Stimulated activated CD8-positive, alpha-beta memory T cell treated with anti-CD3 and anti-CD28 coated beads, Interleukin-4, amount 100 ng/mL, for 1 hour (primary cell): ENCODE measurements at places on chromosomes 1 and 21.

GRCh38 chr1:185087746-185088145, 42.4 kb downstream of the RNF2 start:
- no peak for DNase-seq

DNA sequence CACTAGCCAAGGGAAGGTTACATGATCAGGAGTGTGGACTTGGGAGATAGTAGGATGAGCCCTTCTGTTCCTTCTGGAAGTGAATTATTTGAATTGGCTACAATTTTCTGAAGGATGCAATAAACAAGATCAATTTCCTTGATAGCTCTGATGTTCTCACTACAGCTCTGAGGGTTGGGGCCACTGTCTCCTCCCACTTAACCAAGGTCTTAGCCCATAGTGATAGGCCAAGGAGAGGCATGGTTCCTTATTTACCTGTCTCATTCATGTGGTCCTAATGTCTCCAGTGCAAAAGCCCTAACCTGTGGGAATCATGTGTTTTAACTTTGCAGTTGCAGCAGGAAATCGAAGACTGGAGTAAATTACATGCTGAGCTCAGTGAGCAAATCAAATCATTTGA, 34.8 kb downstream of the MIA3 start:
- no peak for DNase-seq

- DNase-seq: no peak
Observed at GRCh38 chr1:116881879-116882520, 27.7 kb upstream of the PTGFRN start.

GRCh38 chr1:234782791-234783190, 172.8 kb upstream of the IRF2BP2 start:
- no peak for DNase-seq

GRCh38 chr1:97138515-97139032, 417.0 kb downstream of the PTBP2 start:
- DNase-seq: no peak

- DNase-seq: no peak
Observed at GRCh38 chr1:198919667-198920398, 281.0 kb downstream of the PTPRC start.

DNA sequence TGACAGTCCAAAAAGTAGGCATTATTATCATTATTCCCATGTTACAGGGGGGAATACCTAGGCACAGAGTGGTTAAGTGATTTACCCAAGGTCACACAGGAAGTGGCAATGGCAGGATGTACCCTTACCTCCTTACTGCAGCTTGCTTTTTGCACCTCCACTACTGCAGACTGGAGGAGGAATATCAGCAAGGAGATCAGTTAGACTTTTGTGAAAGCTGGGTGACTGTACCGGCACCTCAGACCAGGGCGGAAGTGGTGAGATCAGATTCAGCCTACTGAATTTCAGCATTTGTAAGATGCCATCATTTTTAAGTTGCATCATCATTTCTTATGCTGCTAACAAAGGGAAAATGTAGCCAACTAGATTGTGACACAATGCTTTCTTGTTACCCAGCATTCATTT, 4.5 kb downstream of the ADARB1 start:
- DNase-seq: no peak

- DNase-seq: no peak
Observed at GRCh38 chr1:3113047-3113740, 44.2 kb downstream of the PRDM16 start.

GRCh38 chr1:18530587-18531502, 50.1 kb downstream of the KLHDC7A start:
- DNase-seq: no peak

- DNase-seq: no peak
Observed at GRCh38 chr1:214570442-214570841, 19.0 kb upstream of the PTPN14 start.

GRCh38 chr21:33924079-33924765, 8.6 kb upstream of the ATP5PO start:
- DNase-seq: peak; percentile 93

- DNase-seq: no peak
Observed at GRCh38 chr1:36961062-36961615, 73.2 kb downstream of the GRIK3 start.

GRCh38 chr1:209768354-209768774, 12.5 kb downstream of the TRAF3IP3 start:
- peak; percentile 68 for DNase-seq
